ENCODE measurements at places on chromosomes 16 and 17.

- DNase-seq: no peak
Measured at GRCh38 chr17:40622509-40622928, 25.1 kb downstream of the SMARCE1 start.

DNA sequence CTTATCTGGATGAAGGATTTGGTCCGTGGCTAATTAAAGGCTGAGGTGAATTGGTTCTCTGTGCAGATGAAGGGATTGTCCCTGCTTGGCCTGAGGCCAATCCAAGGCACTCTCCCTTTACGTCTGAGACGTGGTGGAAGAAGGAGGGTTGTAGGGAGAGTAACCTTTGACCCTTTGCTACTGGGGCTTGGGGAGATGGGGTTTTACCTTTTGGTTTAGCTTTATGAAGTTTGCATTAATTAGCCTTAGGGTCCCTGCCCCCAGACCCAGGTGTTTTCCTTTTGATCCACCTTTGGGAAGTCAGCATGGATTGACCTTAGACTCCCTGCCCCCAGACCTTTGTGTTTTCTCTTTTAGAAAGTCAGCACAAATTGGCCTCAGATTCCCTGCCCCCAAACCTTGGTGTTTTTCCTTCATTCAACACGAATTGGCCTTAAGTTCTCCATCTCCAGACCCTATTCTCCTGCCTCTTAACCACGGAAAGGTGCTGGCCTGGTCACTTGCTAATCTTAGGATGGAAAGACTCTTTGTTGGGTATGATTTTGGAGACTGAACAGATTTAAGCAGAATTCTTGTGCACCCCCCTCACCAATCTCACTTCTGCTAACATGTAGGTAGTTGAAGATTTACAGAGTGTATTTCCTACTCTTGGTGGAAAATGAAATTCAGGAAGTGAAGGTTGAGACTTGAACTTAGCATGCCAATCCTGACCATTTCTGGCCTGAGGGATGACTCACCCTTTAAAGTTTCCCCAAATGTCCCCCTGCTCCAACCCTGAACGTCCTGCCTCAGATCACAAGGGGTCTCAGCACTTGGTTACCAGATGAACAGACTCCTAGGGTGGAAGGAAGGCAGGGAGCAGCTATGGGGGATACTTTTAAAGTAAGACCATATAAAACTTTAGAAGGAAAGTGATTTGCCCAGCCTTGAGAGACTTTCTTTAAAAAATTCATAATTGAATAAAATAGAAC, 23.1 kb upstream of the MMD start:
- DNase-seq: no peak

DNA sequence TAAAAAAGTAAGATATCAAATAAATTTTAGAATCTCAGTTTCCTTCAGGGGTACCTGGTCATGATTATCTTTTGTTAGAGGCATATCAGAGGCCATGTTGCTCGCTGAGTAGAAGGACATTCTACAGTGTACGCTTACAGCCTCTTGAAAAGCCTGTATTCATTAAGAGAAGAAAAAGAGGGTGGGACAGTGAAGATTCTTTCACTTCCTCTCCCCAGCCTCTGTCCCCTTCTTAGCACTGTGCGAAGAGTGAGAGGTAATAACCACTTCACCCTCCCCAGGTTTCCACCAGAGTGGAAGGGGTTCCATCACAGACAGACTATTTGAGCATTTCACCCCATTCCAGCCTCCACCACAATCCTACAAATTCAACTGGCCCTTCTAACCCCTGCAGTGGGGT, 4.8 kb upstream of the LPO start:
- DNase-seq: no peak

DNA sequence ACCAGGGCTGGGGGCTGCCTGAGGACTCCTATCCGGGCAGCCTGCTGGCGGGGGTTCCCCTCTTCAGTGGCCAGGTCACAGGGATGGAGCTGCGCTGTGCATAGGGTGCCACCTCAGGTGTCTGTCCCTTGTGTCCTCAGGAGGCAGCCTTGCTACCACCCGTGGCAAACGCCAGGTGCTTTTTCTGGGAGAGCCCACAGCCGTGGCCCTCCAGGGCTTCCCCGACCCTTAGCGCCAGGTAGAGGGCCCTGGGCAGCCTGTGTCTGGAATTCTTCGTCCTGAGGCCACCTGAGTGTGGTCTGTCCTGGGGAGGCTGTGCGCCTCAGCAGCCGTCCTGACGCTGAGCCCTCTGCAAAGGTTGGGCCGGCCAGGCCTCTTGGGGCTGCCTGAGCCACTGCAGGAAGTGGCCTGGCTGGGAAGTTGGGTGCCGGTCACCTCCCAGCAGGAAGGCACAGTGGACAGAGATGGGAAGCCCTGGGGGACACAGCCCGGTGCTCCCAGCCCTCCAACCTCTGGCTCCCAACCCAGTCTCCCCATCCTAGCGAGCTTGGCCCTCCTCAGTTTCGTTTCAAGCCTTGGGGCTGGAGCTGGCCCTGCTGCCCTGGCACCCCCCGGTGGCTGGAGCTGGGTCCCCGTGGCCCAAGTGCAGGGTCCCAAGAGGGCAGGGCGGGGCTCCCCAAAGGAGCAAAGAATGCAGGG, 7.6 kb upstream of the BAIAP3 start:
- no peak for DNase-seq

DNA sequence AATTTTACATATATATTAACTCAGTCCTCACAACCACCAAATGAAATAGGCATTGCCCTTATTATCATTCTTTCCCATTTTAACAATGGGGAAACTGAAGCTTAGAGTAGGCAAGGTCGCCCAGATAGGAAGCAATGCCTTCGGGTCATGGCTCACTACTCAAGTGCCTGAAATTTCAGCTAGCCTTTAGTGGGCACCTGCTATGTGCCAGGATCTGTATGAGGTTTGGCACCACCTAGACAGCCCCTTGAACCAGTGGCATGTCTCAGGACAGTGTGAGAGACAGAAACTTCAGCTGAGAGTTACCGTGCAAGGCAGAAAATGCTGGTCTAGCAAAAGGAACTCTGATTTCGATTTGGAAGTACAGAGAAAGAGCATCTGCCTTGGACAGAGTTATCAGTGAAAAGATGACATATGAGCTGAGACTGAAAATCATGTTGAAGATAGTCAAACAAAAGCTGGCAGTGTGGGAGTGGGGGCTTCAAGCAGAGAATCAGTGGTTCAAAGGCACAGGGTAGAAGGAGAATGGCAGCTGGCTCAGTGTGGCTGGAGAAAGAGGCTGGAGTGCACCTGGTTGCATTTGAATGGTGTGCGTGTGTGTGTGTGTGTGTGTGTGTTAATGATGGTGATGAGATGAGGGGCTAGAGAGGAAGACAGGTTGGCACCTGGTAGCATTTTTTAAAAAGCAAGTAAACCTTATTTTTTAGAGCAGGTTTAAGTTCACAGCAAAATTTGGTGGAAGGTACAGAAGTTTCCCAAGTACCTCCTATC, 29.1 kb downstream of the CDH13 start:
- no peak for DNase-seq

GRCh38 chr16:48369765-48370164, 15.4 kb downstream of the SIAH1 start:
- DNase-seq: no peak

DNA sequence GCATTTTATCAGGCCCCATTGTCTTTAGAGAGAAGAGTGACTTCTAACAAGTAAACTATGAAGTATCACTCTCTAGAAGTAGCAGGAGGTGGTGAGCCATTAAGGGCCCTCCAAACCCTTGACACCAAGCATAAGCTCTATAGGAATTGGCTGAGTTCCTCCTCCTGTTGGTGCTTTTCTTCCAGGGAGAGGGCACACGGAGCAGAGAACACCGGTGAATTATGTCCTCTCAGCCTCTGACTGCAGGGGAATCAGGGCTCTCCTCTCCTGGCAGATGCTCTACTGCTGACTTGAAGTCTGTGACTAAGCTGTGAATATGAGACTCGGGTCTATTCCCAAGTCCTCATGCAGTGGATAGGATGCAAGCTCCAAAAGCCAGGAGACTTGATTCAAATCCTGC, 32.3 kb downstream of the CHD9 start:
- DNase-seq: no peak

DNA sequence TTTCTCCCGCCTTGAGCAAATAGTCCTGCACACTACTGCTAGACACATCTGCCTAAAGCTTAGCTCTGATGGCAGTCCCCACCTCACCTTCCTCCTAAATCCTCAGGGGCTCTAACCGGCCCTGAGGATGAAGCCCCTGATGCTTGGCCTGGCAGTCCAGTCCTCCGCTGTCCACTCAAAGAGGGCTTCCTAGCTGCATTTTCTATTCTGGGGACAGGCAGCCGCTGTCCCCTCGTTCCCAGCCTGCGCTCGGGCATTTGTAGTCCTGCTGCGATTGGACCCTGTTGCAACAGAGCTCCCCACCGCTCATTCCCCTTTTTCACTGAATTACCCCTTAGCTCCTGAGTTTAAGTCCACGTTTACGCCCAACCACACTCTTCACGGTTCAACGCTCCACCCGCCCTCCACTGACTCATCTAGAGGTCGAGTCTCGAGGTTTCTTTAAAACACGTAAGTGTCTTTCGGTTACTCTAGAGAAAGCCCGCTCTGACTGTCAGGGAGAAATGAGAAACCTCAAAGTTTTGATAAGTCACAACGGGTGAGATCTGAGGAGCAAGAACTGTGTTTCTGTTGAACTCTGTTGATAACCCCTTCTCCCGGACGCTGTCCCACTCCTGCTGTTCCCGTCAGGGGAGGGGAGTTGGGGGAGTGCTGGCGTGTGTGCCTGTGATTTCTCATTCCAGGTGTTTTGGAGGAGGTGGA, 4.5 kb downstream of the CCR7 start:
- DNase-seq: no peak
